ENCODE measurements at places on chromosomes 11 and 22.

DNA sequence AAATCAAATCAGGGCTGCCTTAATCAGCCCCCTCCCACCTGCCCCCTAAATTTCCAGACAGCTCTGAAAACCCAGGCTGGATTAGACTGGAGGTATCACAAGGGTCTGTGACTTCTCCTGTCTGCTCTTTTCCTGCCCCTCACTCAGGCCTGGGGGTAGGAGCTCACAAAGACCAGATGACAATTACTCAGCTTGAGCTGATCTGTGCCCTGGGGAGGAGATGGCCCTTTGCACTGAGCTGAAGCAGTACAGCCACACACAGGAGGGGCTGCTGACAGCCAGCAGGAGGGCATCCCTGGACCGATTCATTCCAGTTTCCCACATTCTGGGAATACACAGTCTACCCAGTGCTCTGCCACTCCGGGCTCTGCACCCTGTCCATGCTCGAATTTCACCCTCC is 4.2 kb downstream of the ABCC8 start:
- DNase-seq, result no peak

- no peak for DNase-seq
Observed at GRCh38 chr22:33850724-33851123, 69.6 kb downstream of the LARGE1 start.

DNA sequence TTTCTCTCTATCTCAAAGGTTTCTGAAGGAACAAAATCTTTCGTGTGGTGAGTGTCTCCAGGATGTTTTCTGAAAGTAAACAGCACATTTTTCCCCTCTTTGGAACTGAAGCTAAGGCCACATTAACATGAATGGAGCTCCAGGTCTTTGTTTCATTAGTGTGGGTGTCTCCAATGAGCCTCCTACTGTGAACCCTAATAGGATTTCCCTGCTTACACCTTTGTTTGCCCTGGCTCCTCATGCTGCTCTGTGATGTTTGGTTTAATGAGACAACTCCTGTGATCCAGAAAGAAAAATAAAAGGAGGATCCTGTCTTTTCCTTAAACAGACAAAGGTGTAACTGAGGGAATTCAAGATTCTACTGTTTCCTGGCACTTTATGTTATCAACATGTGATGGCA is 76.9 kb upstream of the SLC6A5 start:
- no peak for DNase-seq

DNA sequence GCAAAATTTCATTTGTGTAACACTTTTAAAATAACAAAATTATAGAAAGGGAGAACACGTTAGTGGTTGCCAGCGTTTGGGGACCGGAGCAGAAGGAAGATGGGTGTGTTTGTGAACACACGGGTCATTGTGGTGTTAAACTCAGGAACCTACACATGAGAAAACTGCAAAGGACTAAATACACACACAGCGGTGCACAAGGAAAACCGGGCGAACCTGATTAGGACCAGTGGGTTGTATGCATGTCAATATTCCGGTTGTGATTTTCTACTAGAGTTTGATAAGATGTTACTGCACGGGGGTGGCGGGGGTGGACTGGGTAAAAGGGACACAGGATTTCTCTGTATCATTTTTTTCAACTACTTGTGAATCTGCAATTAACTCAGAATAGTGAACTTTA is 351.2 kb downstream of the OPCML start:
- no peak for DNase-seq

DNA sequence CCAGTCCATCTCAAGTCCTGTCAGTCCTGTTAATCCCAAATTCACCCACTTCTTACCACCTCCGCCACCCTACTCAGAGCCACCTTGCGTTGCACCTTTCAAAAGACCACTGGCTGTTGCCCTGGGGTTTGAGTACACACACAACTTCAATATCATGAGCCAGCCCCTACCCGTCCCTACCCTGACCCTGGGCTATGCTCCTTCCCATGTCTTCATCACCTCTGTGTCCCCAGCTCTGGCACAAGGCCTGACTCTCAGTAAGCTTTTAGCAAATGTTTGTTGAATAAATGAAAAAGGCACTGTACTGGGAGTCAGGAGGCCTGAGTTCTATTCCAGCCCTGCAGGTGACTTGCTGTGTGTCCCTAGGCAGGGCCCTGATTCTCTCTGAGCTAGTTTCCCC is 26.5 kb downstream of the OTOG start:
- DNase-seq, result no peak

DNA sequence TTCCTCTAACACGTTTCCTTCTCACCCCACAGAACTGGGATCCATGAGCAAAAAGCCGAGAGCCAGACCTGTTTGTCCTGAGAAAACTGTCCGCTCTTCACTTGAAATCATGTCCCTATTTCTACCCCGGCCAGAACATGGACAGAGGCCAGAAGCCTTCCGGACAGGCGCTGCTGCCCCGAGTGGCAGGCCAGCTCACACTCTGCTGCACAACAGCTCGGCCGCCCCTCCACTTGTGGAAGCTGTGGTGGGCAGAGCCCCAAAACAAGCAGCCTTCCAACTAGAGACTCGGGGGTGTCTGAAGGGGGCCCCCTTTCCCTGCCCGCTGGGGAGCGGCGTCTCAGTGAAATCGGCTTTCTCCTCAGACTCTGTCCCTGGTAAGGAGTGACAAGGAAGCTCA is 24.0 kb downstream of the CD5 start:
- no peak for DNase-seq

- DNase-seq, result no peak
Observed at GRCh38 chr11:69369945-69370344, 76.0 kb downstream of the MYEOV start.

DNA sequence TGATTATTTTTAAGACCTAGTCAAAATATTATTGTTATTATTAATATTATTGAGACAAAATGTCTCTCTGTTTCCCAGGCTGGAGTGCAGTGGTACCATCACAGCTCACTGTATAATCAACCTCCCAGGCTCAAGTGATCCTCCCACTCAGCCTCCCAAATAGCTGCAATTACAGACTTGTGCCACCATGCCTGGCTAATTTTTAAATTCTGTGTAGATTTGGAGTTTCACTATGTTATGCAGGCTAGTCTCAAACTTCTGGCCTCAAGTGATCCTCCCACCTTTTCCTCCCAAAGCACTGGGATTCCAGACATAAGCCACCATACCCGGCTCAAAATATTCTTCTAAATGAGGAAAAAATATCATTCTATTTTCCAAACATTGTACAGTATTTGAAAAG is 37.0 kb downstream of the SLC36A4 start:
- no peak for DNase-seq

GRCh38 chr22:18983120-18983651 is 47.1 kb upstream of the PRODH start:
- no peak for DNase-seq

DNA sequence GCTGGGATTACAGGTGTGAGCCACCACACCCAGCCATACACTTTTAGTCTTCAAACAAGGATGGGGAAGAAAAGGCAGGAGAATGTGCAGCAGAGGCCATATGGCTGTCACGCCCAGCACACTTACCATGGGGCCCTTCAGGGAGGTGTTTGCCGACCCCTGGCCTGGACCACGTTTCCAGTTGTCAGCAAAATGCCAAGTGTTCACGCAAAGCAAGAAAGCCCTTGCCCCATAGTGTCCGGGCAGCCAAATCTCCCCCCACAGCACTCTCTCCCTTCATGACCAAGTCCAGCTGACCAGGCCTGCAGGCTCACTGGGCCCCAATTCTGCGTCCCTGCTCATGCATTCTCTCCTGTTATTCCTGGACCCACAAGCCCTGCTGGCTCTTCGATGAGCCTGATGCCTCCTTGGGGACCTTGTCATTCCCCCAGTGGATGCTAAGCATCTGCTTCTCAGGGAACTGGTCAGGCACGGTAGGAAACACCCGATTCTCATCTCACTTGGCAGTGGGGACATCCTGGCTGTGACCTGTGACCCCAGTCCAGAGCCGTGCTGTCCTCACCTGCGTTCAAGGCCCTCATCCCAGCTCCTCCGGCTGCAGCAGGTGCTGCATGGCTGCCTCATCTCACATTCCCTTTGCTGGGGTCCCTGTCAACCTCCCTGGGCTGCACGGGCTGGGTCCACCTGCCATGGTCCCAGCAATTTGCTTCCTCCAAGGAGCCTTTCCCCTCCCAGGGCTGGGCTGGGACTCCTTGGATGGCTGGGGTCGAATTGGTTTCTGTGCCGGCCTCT is 96.4 kb downstream of the CTTN start:
- no peak for DNase-seq

DNA sequence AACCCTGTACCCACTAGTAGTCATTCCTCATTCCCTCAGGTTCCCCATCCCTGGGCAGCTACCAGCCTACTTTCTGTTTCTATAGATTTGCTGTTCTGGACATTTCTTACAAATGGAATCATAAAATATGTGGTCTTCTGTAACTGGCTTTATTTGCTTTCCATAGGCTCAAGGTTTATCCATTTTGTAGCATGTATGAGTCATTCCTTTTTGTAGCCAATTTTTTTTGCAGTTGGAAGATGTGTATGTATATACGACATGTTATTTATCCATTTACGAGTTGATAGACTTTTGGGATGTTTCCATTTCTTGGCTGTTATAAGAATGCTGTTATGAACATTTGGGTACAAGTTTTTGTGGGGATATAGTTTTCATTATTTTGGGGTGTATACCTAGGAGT is 130.6 kb downstream of the WNT11 start:
- DNase-seq, result no peak

- no peak for DNase-seq
Observed at GRCh38 chr11:86644291-86644690, 28.1 kb downstream of the ME3 start.

GRCh38 chr11:28566339-28567089 is 458.3 kb downstream of the METTL15 start:
- DNase-seq, result no peak

GRCh38 chr22:35758394-35758793 is 40.7 kb downstream of the APOL5 start:
- DNase-seq, result no peak

GRCh38 chr11:77151804-77152509 is 23.9 kb downstream of the MYO7A start:
- peak; percentile 14 for DNase-seq

- no peak for DNase-seq
Observed at GRCh38 chr11:93089474-93090102, 108.2 kb downstream of the SLC36A4 start.

DNA sequence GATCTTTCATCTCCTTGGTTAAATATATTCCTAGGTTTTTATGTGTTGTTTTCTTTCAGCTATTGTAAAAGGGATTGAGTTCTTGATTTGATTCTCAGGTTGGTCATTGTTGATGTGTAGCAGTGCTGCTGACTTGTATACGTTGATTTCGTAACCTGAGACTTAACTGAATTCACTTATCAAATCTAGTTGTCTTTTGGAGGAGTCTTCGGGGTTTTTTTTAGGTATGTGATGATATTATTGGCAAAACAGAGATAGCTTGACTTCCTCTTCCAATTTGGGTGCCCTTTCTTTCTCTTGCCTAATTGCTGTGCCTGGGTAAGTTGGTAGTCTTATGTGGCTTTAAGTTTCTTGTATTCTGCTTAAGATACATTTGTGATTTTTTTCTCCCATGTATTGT is 52.8 kb downstream of the CBL start:
- no peak for DNase-seq

- no peak for DNase-seq
Observed at GRCh38 chr22:44964722-44965078, 45.1 kb downstream of the PHF21B start.

DNA sequence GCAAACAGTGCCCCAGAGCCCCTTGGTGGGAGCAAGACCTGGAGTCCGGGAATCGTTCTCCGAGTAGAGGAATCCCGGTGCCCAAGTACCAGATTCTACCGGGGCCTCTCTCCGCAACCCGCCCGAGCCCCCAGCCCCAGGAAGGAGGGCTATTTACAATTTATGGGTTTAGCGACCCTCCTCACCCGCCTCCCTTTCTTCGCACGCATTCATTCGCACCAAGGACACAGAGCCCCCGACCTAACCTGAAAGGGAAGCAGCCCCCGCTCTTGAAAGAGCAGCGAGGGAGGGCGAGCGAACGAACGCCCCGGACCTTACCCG is 628 bp downstream of the LRP4 start:
- no peak for DNase-seq

GRCh38 chr11:131111775-131112174 is 195.5 kb upstream of the SNX19 start:
- DNase-seq, result no peak

GRCh38 chr11:101096036-101096704 is 33.4 kb downstream of the PGR start:
- no peak for DNase-seq

GRCh38 chr22:44200855-44201550 is 20.3 kb downstream of the PARVG start:
- DNase-seq, result no peak

- no peak for DNase-seq
Observed at GRCh38 chr11:91981995-91982394, 242.6 kb upstream of the FAT3 start.

DNA sequence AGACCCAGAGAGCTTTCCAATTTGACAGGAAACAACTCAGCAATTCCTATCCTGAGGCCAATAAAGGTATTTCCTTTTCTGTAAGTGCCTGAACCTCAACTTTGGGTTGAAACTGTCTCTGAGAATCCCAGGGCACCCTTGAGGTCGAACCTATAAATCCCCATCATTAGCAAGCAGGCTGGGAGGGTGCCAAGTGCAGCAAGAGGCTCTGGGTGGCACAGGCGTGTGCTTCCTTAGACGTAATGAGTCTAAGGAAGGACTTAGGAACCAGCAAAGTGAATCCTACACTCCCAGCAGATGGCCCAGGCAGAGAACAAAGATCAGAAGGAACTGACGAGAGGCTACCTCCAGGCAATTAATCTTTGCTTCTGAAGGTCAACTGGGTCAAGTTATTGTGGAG is 234.3 kb upstream of the NARS2 start:
- no peak for DNase-seq

- DNase-seq, result no peak
Observed at GRCh38 chr11:12032968-12033367, 24.5 kb upstream of the DKK3 start.

DNA sequence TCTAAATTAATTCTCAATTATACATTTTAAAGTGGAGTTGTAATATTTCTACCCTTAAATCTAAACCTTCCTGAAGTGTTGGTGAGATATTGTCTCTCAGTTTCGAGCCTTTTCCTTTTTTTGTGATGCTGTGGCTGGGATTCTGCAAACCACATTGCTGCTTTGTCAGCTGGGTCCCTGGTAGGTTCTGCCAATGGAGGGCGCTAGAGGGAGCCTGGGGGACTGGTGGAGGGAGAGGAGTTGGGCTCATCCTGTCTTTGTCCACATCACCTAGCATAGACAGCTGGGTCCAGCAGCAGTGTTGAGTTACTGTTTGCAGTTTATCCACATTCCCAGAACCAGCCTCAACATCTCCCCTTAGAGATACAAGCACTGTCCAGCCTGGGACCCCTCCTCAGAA is 41.0 kb downstream of the TRAF6 start:
- DNase-seq, result no peak

GRCh38 chr11:83648610-83649527 is 362.7 kb upstream of the CCDC90B start:
- no peak for DNase-seq
